ENCODE measurements at places on chromosomes 3 and 15. TPM values are rescaled to one million over a fixed set of nuclear protein-coding genes. Genes with fewer than 3 reads are reported as not detected.

Gene XIRP1
- total RNA-seq = not detected

Gene CCDC39
- not detected for total RNA-seq

GRCh38 chr15:27043770-27044169, 72.8 kb downstream of the GABRG3 start:
- DNase-seq = no peak

DNA sequence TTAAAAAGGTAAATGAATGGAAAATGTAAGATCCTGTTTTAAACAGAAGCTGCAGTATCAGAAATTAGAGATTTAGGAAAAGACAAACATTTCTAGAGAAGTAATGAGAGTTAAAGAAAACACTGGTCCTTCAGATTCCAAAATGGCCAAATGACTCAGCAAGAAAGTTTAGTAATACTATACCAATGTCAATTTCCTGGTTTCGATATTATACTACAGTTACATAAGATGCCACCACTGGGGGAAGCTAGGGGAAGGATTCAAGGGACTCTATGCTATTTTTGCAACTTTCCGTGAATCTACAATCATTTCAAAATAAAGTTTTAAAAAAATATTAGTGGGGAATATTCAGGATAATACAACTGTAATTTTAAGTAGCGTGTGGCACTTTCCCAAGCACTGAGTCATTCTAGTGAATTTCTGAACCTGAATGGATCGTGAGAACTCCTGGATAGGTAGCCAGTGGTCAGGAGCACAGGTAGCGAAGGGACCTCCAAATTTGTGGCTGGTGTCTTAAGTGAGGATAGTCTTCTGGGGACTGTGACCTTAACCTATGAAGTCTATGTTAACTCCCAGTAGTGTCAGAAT, 37.6 kb downstream of the TMCC1 start:
- DNase-seq = no peak

DNA sequence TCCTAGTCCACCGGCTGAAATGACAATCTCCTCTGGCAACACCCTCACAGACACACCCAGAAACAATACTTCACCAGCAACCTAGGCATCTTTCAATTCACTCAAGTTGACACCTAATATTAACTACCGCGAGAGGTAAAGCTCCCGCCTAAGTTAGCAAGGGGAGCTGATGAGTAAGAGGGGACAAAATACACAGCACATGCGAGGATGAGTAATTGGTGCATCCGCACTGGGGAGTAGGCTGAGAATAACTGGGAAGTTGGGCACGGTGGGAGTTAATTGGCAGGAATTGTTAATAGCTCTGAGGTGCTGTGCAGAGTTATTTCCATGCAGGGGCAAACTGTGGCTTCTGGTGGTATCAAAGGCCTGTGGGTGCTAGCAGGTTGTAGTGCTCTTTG, 14.5 kb upstream of the PLD1 start:
- DNase-seq = no peak

DNA sequence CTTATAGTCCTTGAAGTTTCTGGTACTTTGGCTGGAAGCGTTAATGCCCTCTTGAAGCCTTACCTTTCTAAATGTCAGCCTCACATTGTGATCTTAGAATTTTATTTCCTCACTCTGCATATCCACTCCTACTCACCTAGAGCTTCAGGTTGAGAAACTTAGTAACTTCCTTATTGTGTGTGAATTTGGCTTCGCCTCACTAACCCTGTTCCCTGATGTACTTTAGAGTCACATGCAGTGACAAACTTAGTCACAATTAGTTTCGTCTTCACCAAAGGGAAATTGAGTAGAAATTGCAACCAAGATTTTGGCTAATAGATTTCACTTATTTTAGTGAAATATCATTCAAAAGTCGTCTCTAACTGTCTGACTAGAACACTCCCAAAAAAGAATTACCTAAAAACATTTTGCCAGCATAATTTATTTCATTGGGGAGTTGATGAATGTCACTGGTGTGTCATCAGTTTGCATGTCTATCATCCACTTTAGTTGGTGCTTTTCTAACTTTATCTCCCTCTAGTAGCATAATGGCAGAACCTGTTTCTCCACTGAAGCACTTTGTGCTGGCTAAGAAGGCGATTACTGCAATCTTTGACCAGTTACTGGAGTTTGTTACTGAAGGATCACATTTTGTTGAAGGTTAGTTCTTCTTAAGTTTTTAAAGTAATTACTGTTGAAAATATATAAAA, 960 bp downstream of the MFN1 start:
- DNase-seq = no peak

DNA sequence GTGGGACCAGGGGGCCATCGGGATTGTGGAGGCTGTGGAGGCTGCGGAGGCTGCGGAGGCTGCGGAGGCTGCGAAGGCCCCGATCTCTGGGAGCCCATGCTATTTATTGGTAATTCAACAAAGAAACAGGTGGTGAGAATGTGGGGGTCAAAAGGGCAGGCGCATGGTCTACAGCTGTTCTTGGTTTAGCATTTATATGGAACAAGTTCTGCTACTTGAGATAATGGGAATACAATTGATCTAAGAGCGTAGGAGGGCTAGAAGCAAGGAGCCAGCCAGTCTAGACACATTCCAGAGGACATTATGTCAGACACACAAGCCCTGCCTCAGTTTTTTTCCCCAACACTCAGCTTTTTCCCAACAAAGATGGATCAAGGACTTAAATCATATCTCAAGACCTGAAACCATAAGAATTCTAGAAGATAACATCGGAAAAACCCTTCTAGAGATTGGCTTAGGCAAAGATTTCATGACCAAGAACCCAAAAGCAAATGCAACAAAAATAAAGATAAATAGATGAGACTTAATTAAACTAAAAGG, 20.1 kb downstream of the C3orf80 start:
- no peak for DNase-seq

DNA sequence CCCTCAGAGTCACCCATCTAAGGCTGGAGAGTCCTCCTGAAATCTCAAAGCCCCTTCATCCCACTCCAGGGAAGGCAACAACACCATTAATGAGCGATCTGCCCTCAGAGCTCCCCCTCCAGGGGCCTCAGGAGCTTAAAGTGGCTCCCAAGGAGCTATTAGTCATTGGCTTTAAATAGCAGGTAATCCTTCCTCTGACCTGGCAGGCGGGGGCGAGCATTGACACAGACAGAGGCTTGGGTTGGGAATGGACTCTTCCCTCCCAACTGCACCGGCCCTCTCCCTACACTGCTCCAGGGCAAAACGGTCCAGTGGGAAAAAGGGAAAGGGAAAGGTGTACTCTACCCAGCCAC, 1.4 kb downstream of the MFGE8 start:
- DNase-seq = no peak

DNA sequence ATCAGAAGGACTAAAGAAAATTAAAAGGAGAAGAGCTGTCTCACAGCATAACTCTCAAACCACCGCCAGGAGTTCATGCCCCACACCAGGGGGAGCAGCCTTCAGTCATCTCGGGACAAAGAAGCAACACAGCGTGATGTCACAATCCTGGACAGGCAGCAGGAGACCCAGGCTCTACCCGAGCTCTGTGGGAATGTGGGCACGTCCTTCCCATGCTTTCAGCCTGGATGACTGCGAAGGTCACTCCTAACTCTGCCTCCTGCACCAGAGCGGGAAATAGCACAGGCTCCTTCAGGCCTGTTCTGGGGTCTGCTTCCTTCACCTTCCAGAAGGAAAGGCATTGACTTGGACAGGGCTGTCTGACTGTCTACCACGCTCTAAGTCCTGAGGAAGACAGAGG, 31.3 kb downstream of the NOX5 start:
- DNase-seq = peak; percentile 35

- DNase-seq = no peak
Observed at GRCh38 chr3:177330779-177331178, 133.5 kb upstream of the TBL1XR1 start.

DNA sequence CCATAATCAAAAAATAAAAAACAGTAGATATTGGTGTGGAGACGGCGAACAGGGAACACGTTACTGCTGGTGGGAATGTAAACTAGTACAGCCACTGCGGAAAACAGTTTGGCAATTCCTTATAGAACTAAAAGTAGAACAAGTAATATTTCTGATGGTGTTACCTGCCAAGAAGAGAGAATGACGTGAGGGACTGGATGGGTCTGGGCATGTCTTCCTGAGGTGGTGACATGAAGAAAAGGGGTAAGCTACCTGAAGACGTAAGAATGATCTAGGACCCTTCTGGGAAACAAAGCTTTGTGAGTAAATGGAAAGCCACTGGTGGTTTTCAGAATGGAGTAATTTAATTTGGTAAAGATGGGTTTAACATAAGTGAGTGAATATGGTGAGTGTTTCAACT, 19.4 kb upstream of the PLOD2 start:
- DNase-seq = no peak
